Amniotic epithelial cell (primary cell): ENCODE measurements at places on chromosomes 3 and 15.

GRCh38 chr3:52146811-52147210 is 7.4 kb downstream of the POC1A start:
- DNase-seq: no peak

GRCh38 chr15:76168237-76168984 is 108.6 kb downstream of the TMEM266 start:
- DNase-seq: no peak

DNA sequence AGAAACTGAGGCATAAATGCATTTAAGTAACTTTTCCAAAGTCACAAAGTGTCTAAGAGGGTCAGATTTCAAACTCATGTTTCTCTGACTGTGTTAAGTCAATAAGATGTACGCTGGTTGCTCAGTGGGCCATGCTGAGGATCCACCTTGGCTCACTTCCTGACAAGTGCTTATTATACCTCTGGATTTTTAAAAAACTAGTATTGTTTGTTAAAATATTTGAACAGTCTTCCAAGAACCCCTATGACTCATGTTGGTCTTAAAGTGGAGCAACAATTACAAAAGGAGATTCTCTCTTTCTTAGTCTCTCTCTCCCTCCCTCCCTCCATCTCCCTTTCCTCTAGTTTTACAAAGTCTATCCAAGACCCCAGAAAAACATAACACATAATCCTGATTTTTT is 1050.2 kb downstream of the AGBL1 start:
- DNase-seq: no peak

- DNase-seq: no peak
Observed at GRCh38 chr15:79314811-79315210, 3.9 kb downstream of the TMED3 start.

DNA sequence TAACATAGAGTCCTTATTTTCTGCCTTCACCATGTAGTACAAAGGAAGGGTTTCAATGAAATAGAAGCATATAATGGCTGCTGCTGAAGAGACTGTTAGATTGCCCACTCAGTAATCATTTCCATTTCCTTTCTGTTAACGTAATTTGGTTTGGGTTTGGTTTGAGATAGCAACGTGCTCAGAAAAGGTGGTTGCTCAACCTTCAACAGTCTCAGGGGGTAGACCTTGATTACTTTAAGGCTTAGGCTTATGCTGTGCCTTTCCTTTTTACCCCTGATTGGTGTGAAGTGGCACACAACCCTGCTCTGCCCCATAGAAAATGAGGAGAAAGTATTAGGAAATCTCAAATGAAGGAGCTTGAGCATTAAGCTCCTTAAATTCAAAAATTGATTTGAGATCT is 163.7 kb upstream of the TP63 start:
- no peak for DNase-seq

- no peak for DNase-seq
Observed at GRCh38 chr3:183242431-183242830, 10.6 kb upstream of the B3GNT5 start.
